ENCODE measurements at places on chromosomes 7 and 10. TPM values are rescaled to one million over a fixed set of nuclear protein-coding genes. Genes with fewer than 3 reads are reported as not detected.

DNA sequence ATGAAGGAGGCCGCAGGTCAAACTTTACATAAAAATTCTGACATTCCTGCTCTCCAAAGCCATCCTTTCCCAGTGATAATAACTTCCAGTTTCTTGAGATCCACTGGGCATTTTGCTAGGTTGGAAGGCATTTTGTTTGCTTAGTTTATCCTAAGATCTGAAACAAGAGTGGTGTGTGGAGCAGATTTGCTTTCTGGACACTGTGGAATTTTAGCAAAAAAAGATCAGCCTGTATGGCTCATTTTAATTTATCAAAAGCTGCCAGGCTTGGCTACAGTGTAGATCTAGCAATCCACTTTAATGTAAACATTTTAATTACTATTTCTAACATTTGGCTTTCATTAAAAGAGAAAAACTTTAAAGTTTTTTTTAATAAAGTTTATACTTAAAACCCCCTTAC, 124.8 kb downstream of the SAMD9 start:
- no peak for DNase-seq

DNA sequence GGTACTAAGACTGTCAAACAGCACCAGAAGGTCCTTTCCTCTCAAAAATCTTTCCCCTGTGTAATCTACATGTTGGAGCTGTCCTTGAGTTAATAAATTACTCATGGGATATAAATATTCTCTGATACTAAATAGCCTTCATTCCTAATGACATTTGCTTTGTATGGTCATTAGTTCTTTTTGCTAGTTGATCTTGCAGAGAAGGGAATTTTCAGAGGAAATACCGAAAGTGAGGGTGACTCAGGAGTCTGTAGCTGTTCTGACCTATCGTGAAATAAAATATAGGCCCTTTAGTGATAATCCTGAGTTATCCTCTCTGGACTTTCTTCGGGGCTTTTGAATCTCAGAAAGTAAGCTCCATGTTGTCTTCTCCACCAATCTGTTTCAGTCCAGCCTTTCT, 19.4 kb upstream of the CLDN12 start:
- DNase-seq: no peak

GRCh38 chr7:44775383-44776107, 20.9 kb upstream of the PPIA start:
- DNase-seq: no peak

- no peak for DNase-seq
Measured at GRCh38 chr7:48255046-48255445, 83.8 kb downstream of the ABCA13 start.

The HOXA6 gene
- total RNA-seq: not detected

- no peak for DNase-seq
Measured at GRCh38 chr7:27240015-27240731, 2.4 kb upstream of the EVX1 start.

- no peak for DNase-seq
Measured at GRCh38 chr10:88228130-88228529, 355.0 kb downstream of the RNLS start.

- DNase-seq: no peak
Measured at GRCh38 chr10:129605266-129605985, 138.4 kb downstream of the MGMT start.

DNA sequence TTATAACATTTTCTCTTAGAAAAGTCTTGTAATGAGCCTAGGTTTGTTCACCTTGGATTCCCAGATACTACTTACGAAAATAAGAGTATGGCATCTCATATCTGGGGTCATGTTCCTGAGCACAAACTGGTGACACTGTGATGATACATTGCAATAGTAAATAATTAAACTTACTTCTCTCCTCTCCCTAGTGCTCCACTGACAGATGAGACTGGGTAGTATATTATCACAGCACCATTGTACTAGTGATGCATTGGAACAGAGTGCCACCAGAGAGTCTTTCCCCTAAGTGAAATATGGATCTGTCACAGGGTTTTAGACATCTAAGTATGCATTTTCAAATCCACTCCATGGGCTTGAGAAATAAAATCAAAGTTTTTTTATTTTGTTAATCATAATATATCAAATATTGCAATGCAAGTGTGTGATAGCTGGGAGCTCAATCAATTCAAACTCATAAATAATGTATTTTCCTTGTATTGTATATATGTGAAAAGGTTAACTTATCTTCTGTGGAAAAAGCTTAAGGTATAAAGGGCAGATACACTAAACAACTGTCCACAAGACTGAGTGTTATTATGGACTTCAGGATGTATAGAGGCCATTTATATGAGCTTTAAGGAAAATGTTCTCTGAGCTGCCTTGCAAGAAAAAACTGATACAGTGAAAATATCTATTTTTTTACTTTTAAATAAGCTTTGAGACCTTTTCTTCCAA, 275.5 kb downstream of the ZWINT start:
- DNase-seq: no peak

The ELOVL3 gene
- 0.39 TPM for total RNA-seq

GRCh38 chr7:30038196-30038980, 10.2 kb downstream of the PLEKHA8 start:
- no peak for DNase-seq

DNA sequence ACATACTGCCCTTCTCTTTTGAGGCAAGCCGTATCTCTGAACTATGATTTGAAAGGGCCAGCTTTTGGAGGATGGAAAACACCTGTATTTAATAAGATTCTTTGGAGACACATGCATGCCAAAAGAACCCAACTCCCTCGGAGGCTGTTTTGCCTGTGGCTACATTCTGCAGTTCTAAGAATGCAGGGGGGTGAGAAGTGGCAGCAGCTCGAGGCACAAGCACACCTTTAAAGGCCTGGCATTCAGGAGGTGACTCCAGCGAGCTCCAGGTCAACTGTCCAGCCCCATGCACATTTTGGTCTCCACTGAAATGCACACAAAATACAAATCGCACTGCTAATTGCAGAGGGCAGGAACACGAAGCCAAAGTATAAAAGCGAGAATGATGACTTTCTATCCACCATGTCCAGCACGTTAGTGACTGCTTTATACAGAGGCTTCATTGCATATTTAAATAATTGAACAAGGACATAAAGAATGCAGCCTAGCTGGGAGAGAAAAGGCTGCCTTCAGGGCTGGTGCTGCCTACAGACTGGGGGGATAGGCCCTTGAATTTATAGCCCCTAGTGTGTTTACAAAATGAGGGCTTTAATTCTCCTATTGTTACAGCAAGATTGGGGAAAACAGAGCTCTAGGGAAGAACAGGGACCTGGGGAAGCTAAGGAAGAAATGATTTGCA, 359.3 kb downstream of the PLXNA4 start:
- DNase-seq: no peak

DNA sequence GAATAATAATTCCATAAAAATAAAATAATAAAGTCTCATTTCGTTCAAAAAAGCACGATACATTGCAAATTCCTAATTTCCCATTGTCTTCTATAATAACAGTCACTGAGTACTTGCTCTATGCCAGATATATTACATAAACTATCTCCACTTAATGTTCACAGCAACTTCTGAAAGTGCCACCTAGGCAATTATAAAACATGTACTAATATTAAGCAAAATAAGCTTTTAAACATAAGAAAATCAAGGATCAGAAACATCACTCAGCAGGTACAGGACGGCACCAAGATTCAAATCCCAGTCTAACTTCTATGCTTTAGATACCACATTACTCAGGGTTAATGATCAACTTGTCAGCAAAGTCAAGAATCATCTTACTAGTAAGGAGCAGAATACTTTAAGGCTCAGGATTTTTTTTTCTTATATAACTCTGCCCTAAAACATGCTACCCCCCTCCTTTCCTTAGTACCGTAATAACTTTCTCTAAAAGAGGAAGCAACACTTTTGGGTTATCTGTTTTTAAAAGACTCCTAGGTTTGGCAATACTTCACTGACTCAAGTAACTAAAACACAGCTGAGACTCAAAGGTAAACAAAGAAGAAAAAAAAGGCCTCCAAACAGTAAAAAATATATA, 51.3 kb downstream of the USP6NL start:
- DNase-seq: no peak

DNA sequence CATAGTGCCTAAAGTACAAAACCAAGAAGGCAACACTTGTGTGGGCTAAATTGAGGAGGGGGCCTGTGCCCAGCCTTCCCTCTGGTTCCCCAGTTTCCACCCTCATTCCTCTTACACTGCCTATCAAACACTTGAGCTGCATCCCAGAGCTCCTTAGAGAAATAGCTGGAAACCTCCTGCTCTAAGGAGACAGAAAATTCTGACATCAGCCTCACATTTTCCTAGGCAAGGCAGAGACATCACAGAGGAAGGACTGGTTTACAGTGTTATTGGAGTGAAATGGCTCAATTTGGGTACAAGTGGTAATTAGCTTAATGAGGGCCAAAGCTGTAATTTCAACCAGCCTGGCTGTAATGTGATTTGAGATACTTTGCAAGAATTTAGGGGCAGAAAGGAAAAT, 192.3 kb upstream of the AOAH start:
- DNase-seq: no peak

- DNase-seq: no peak
Measured at GRCh38 chr10:131890276-131891195, 10.3 kb upstream of the PPP2R2D start.

- no peak for DNase-seq
Measured at GRCh38 chr7:3451701-3452100, 150.6 kb downstream of the SDK1 start.

The ABI1 gene
- 27.7 TPM for total RNA-seq

GRCh38 chr7:157320608-157320980, 16.2 kb upstream of the DNAJB6 start:
- no peak for DNase-seq

- DNase-seq: no peak
Measured at GRCh38 chr10:68561865-68562649, 1.9 kb downstream of the TET1 start.

The SPDYE11 gene
- not detected for total RNA-seq

DNA sequence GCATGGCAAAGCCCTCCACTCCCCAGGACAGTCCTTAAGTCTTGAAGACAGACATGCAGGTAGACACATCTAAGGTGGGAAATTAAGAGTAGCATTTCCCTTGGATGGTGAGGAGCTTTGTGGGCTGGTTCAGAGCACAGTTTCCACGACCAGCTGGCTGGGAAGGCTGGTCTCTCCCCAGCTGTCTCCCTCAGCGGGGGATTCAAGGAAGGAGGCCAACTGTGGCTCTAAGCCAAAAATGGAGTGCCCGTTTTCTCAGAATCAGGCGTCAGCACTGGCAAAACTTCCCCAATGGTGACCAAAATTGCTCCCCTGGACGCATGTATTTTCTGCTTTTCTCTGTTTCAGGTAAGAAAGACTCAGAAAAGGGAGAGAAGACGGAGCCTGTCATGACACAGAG, 230.6 kb upstream of the FZD8 start:
- no peak for DNase-seq

GRCh38 chr7:2520131-2520760, 672 bp downstream of the LFNG start:
- DNase-seq: no peak

DNA sequence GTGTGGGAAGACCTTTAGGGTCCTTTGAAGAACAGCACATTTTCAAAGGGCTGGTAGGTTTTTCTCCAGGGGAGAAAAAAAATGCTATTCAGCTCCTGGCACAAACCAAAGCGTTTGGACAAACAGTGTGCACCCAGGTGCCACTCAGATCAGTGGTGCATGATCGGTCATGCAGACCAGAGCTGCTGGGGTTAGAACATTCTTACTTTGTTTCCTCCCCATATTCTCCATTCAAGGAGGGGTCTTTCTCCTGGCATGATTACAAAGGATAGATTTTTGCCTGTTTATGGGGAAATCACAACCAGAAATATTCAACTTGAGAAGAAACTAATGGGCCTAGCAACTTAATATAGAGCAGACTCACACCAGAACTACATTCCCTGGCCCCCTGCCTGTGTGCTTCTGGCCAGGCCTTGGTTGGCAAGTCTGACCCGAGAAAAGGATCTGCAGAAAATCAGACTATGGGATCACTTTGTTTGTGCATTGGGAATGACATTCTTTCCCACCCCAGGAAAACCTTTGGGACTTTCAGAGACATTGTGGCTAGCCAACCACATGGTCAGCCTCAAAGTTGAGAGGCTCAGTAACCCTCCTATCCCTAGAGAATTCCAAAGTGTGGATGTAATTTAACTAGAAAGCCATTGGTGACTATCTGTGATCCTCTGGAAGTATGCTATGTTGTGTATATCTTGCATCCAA, 82.3 kb upstream of the FGL2 start:
- no peak for DNase-seq
